ENCODE measurements at places on chromosomes 5 and 9.

- no peak for DNase-seq
These were observed 48.2 kb downstream of the RXRA start for GRCh38 chr9:134374301-134375010.

- no peak for DNase-seq
These were observed 70.3 kb downstream of the CTSL start for GRCh38 chr9:87796196-87796595.

DNA sequence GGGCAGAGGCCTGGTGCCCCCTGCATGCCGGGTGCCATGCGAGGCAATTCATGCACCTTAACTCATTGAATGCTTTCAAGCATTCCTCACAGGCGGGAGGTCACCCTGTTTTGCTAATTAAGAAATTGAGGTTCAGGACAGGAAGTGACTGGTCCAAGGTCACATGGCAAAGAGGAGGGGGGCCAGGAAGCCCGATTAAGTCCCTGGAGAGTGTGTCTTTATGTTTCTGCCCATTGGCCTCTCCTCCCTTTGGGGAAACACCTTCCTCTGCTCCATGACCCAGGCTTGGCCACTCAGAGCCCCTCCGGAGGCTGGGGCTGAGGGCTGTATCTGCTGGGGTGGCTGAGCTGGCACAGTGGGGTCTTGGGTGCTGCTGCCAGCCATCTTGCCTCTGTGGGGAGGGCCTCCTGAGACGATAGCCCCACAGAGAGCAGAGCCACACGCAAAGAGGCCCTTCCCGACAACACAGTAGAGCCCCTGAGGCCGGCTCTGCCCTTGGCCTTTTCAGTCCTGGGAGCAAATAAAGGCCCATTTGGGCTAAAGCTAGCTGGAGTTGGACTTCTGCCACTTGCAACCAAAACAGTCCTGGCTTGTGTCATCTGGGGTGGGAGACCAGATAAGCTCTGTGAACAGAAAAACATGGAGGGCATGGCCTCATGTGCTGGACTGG, 90.8 kb upstream of the NEURL1B start:
- no peak for DNase-seq

- no peak for DNase-seq
These were observed 17.0 kb upstream of the RPS23 start for GRCh38 chr5:82295144-82295543.

GRCh38 chr9:133160742-133161546, 2.8 kb downstream of the GBGT1 start:
- peak; percentile 79 for DNase-seq

DNA sequence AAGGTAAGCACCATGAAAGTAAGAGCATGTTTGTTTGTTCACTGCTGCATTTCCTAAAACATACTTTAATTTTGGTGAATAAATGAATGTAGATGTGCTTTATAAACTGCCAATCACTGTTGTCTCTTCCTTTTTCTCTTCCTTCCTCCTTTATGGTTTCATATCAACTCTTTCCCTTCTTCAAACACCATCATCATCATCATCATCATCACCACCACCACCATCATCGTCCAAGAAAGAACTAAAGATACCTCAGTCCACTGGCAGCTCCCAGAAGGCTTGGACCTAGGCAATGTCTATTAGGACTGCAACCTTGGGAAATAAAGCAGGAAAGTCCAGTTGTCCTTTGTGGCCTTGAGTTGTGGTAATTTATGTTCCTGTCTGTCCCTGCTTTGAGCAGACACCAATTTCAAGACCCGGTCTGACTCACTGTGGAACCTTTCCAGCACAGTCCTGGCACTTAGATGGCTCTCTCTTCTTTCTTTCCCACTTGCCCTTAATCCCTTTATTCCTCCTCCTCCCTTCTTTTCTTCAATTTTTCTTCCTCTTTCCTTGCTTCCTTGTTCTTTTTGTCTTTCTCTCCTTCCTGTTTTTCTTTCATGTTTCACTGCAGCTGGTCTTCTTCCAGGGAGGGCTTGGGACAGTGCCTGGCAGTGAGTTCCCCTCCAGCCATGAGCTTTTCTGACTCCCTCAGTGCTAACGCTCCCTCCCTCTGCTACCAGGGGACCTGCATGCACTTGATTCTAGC, 99.3 kb downstream of the ANGPTL2 start:
- DNase-seq = no peak

- DNase-seq = no peak
These were observed 92.3 kb downstream of the RPS23 start for GRCh38 chr5:82185851-82186250.

- DNase-seq = no peak
These were observed 24.1 kb downstream of the PTTG1 start for GRCh38 chr5:160445751-160446150.

DNA sequence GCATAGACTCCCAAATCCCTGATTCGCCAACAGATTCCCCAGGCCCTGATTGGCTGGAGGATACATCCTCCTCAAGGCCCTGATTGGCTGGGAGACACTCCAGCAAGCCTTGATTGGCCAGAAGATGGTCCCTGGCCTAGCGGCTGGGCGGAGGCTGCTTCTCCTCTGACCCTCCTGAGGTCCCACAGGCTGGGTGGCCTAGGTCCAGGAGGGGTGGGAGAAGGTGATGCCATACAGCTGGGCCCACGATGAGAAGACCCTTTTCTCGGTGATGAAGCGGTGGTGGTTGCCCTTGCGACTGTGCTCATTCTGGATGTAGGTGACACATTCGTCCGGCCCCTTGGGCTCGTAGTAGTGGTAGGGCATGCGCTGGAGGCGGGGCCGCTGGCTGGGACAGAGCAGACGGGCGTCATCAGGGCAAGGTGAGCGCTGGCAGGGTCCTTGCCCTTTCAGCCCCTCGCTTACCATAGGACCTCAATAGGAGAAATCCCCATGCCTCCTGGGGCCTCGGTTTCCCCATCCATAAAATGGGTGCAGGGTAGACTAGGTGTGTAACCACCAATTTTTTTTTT, 9.0 kb upstream of the AK1 start:
- DNase-seq = peak; percentile 43

DNA sequence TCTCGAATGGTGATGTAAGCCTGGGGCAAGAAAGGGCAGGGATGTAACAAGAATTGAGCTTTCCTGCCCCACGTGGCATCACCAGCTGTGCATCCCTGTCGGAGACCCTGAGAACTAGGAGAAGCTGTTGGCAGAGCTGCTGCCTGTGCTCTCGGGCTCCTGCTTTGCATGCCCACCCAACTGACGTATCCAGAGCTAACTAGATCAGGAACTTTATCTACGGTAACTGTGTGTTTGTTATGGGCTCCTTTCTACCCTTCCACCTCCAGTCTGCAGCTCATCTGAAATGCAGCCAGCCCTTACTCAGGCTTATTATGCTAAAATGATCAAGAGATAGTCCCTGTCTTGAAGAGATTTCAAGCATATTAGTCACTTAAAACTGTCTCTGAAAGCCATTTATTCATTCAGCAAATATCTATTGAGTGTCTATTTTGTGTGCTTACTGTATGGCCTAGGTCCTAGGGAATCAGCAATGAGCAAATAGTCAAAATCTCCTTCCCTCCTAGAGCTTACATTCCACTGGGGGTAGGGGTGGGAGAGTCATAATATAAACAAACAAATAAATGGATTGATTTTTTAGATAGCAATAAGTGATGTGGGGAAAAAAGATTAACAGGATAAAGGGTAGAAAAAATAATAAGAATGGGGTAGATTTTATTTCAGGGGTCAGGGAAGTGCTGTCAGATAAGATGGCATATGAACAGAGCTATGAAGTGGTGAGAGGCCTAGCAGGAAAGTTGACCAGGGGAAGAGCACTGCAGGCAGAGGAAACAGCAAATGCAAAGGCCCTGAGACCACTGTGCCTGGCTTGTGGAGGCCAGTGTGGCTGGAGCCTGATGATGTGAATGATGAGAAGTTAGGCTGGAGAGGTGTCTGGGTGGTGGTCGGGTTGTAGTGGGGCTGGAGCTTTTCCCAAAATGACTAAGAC, 118.2 kb downstream of the GALNT10 start:
- no peak for DNase-seq
